ENCODE measurements at places on chromosomes 2 and 18. TPM values are rescaled to one million over a fixed set of nuclear protein-coding genes. Genes with fewer than 3 reads are reported as not detected.
A peak's percentile ranks its signal among the peaks of the same experiment; 100 is the strongest.

GRCh38 chr2:54638103-54638502, 85.4 kb upstream of the EML6 start:
- H3K4me1 ChIP-seq, result no peaks in the 10 kb centered on the region
- no peak overlapping the region for H3K27ac ChIP-seq
- no peaks in the 10 kb centered on the region for H3K36me3 ChIP-seq
- no peak for DNase-seq

GRCh38 chr2:88136817-88137216, 9.0 kb upstream of the FABP1 start:
- no peaks in the 10 kb centered on the region for H3K36me3 ChIP-seq
- H3K4me3 ChIP-seq, result no peak overlapping the region
- H3K27ac ChIP-seq, result no peak overlapping the region
- no peaks in the 10 kb centered on the region for H3K27me3 ChIP-seq
- DNase-seq, result no peak
- H3K4me1 ChIP-seq, result no peaks in the 10 kb centered on the region

DNA sequence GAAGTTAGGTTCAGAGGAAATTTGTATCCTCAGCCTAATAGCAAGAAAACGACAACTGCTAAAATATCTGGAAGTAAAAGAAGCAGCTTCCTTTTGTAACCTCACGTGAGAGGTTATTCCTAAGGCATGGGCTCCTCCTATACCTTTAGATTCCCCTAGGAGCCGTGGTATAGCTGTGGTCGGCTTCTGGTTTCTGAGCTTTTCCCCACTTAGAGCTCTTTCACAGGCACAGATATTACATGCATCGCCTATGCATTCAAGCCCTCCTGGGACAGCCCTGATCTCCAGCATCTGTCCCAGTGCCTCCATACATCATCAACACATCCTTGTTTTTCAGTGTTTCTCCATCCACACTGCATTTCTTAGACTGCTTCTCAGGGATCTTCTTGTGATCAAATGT, 289.0 kb downstream of the ALPK2 start:
- H3K4me1 ChIP-seq, result no peaks in the 10 kb centered on the region
- no peak overlapping the region for H3K27ac ChIP-seq
- no peak overlapping the region for H3K4me3 ChIP-seq
- H3K36me3 ChIP-seq, result no peaks in the 10 kb centered on the region

DNA sequence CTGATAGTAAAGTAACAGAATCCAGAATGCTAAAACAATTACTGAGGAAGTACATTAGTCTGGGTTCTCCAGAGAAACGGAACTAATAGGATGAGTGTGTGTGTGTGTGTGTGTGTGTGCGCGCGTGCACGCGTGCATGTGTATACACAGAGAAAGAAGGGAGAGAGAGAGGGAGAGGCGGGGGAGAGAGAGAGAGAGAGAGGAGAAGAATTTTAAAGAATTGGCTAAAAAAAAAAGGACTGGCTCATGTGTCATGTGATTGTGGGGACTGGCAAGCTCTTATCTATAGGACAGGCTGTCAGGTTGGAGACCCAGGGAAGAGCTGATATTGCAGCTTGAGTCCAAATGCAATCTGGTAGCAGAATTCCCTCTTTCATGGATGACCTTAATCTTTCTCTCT, 976.2 kb upstream of the CDH2 start:
- no peaks in the 10 kb centered on the region for H3K36me3 ChIP-seq
- no peak overlapping the region for H3K4me3 ChIP-seq
- no peaks in the 10 kb centered on the region for H3K4me1 ChIP-seq
- H3K27ac ChIP-seq, result no peak overlapping the region
- DNase-seq, result no peak

GRCh38 chr2:207974216-207974605, 51.1 kb downstream of the PLEKHM3 start:
- H3K27me3 ChIP-seq, result no peaks in the 10 kb centered on the region
- DNase-seq, result no peak
- H3K4me3 ChIP-seq, result no peak overlapping the region
- H3K4me1 ChIP-seq, result peaks cover 10% of the 10 kb centered on the region

DNA sequence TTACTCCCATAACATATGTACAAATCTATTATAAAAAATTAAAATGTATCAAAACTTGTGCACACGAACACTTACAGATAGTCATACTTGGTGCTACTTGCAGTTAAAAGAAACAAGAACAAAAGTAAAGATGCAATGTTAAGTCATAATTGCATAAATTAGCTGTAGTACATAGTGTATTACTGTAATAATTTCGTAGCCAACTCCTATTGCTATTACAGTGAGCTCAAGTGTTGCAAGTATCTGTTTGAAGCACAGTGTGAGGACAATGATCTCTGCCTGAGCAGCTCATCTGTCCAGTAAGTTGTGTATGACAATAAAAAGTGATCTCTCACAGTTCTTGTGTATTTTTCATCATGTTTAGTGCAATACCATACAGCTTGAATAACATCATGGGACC, 7.5 kb upstream of the SERPINB13 start:
- no peaks in the 10 kb centered on the region for H3K27me3 ChIP-seq
- DNase-seq, result no peak
- H3K4me3 ChIP-seq, result no peak overlapping the region
- H3K4me1 ChIP-seq, result no peaks in the 10 kb centered on the region
- no peak overlapping the region for H3K27ac ChIP-seq

GRCh38 chr2:48332286-48332685, 197.7 kb upstream of the STON1 start:
- no peak overlapping the region for H3K27ac ChIP-seq
- H3K36me3 ChIP-seq, result no peaks in the 10 kb centered on the region
- H3K4me1 ChIP-seq, result peaks cover 11% of the 10 kb centered on the region
- no peak overlapping the region for H3K4me3 ChIP-seq

- H3K4me1 ChIP-seq, result no peaks in the 10 kb centered on the region
- H3K4me3 ChIP-seq, result no peak overlapping the region
- no peak overlapping the region for H3K27ac ChIP-seq
- H3K36me3 ChIP-seq, result no peaks in the 10 kb centered on the region
Observed at GRCh38 chr18:33923980-33924379, 300.7 kb downstream of the NOL4 start.

GRCh38 chr18:57856557-57857280, 53.6 kb upstream of the ATP8B1 start:
- H3K27ac ChIP-seq, result no peak overlapping the region
- H3K36me3 ChIP-seq, result no peaks in the 10 kb centered on the region
- no peak overlapping the region for H3K4me3 ChIP-seq
- DNase-seq, result no peak

GRCh38 chr2:231169488-231169887, 28.9 kb upstream of the ARMC9 start:
- no peaks in the 10 kb centered on the region for H3K36me3 ChIP-seq
- H3K27ac ChIP-seq, result no peak overlapping the region
- H3K4me3 ChIP-seq, result no peak overlapping the region
- H3K27me3 ChIP-seq, result no peaks in the 10 kb centered on the region

DNA sequence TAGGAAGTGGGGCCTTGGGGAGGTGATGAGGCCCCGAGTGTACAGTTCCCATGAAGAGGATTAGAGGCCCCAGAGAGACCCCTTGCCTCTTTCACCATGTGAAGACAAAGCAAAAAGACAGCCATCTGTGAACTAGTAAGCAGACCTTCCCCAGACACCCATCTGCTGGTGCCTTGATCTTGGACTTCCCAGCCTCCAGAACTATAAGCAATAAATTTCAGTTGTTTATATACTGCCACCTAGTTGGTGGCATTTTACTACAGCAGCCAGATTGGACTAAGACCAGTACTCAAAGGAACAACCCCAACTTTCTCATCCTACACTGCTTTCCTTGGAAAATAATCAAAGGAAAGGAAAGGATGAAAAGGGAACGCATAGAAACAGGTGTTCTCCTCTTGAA, 27.9 kb upstream of the CREG2 start:
- no peak overlapping the region for H3K4me3 ChIP-seq
- no peak overlapping the region for H3K27ac ChIP-seq
- no peak for DNase-seq
- no peaks in the 10 kb centered on the region for H3K27me3 ChIP-seq
- no peaks in the 10 kb centered on the region for H3K36me3 ChIP-seq

DNA sequence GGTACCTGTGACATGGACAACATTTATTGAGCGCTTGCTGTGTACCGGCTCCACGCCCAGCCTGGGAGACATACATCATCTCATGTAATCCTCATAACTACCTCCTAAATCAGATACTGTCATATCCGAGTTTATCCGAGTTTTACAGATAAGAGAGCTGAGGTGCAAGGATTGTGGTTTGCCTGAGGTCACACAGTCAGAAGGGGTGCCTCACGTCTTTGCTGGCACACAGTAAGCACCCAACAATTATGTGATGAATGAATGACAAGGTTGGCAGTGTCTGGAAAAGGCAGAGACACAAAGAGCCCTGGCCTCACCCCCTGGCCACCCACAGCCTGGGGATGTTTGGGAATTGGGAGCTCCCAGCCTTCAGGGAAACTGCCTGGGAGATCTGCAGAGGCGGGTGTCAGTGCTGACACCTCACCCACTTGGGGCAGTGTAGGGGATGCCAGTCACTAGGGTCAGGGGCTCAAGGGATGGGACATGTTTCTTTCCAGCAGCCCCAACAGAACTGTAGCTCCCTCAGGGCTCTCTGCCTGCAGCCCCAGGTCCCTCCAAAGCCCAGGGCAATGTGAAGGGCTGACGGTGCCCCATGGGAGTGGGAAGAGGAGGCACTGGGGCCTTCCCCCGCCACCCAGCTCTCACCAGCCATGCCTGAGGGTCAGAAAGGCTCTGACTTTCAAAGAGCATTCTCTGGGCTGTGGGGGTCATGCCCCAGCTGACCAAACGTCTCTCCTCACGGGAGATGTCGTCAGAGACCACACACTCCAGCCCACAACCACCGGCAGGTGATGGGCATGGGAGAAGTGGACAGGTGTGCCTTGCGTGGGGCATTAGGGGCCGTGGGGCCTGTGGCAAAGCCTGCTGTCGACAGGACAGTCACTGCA, 157.5 kb downstream of the ZFP36L2 start:
- H3K27me3 ChIP-seq, result no peaks in the 10 kb centered on the region
- no peaks in the 10 kb centered on the region for H3K4me1 ChIP-seq
- peak; percentile 41 for DNase-seq
- H3K27ac ChIP-seq, result no peak overlapping the region

GRCh38 chr2:11814979-11815510, 68.6 kb downstream of the LPIN1 start:
- H3K4me3 ChIP-seq, result no peak overlapping the region
- no peaks in the 10 kb centered on the region for H3K27me3 ChIP-seq
- H3K4me1 ChIP-seq, result no peaks in the 10 kb centered on the region
- DNase-seq, result no peak

- H3K27me3 ChIP-seq, result no peaks in the 10 kb centered on the region
- no peaks in the 10 kb centered on the region for H3K36me3 ChIP-seq
- H3K4me1 ChIP-seq, result no peaks in the 10 kb centered on the region
Observed at GRCh38 chr2:71629771-71630453, 176.6 kb downstream of the DYSF start.

The DES gene
- total RNA-seq, result 82.0 TPM

The ALLC gene
- total RNA-seq, result not detected

The CTIF gene
- total RNA-seq, result 16.6 TPM

The MAB21L4 gene
- 2.1 TPM for total RNA-seq

The NFATC1 gene
- total RNA-seq, result 6.2 TPM

The GREB1L gene
- total RNA-seq, result 2.9 TPM

The SCG2 gene
- 4.8 TPM for total RNA-seq

The EGR4 gene
- total RNA-seq, result not detected

The TTN gene
- 11.0 TPM for total RNA-seq

The MAPK4 gene
- 0.54 TPM for total RNA-seq

The CDKL4 gene
- total RNA-seq, result 4.1 TPM

The KIF3C gene
- 0.70 TPM for total RNA-seq

Measured in Peyer's patch (tissue), 4 donors.